ENCODE measurements at places on chromosomes 1 and 21. TPM values are rescaled to one million over a fixed set of nuclear protein-coding genes. Genes with fewer than 3 reads are reported as not detected.
A peak's percentile ranks its signal among the peaks of the same experiment; 100 is the strongest.

Gene TNFRSF8
- total RNA-seq = not detected

Gene RNF186
- not detected for total RNA-seq

Gene CD101
- 0.16 TPM for total RNA-seq

Gene CELA2B
- total RNA-seq = not detected

Gene OR2L2
- 0.16 TPM for total RNA-seq

DNA sequence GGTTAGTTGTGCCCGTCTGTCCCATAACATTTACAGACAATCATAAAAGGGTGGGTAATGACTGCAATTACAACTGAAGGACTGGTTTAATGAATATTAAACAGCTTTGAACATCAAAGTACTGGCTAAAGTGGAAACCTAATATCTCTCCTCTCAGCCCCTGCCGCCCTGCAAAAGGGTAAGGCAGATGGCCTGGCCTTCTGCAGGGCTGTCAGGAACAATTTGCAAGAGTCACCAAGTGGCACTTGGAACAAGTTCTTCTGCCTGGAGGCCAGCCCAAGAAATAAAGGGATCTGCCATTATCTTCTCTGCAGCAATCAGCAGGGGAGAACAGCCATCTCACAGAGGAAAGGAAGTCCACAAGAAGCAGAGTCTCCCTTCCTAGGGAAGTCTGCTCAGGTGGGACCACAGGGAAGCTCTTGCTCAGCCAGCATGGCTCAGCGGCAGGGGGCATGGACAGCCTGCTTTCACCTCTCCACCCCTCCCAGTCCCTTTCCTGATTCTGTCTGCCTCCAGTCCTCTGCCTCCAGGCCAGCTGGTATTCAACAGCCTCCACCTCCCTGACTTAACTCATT is 96.1 kb downstream of the TRABD2B start:
- DNase-seq = no peak

GRCh38 chr1:44282704-44283426 is 69.6 kb downstream of the DMAP1 start:
- no peak for DNase-seq

- no peak for DNase-seq
These were observed 11.6 kb downstream of the UMODL1 start for GRCh38 chr21:42082501-42083360.

DNA sequence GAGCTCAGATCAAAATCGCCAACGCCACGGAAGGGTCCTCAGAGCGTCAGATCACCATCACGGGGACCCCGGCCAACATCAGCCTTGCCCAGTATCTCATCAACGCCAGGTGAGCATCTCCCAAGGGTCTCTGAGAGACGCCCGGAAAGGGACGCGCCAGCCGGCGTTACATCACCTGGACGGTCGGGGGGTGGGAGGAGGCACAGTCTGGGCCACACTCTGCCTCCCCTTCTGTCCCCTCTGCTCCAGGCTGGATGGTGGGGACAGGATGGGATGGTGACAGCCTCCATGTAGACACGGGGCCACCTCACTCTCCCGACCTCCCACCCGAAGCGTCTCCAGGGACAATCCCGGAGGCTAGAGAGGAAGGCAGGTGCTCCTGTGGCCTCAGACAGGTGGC is 41.5 kb upstream of the COL6A1 start:
- peak; percentile 19 for DNase-seq

DNA sequence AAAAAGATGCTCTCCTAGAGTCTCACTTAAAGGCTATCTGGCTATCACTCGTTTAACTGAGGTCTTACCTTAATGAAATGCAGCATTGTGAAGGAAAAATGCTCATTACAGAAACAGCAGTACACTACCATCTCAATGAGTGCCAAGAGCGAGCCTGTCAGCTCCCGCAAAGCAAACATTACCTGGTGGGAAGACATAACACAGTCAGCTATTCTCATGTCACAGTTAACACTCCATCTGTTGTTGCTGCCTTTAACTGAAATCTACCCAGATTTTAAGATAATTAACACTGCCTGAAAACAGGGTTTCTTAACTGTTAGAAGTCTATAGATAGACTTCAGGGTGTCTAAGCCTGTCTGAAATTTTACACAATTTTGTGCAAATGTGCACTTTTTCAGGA is 39.1 kb downstream of the PCSK9 start:
- no peak for DNase-seq

DNA sequence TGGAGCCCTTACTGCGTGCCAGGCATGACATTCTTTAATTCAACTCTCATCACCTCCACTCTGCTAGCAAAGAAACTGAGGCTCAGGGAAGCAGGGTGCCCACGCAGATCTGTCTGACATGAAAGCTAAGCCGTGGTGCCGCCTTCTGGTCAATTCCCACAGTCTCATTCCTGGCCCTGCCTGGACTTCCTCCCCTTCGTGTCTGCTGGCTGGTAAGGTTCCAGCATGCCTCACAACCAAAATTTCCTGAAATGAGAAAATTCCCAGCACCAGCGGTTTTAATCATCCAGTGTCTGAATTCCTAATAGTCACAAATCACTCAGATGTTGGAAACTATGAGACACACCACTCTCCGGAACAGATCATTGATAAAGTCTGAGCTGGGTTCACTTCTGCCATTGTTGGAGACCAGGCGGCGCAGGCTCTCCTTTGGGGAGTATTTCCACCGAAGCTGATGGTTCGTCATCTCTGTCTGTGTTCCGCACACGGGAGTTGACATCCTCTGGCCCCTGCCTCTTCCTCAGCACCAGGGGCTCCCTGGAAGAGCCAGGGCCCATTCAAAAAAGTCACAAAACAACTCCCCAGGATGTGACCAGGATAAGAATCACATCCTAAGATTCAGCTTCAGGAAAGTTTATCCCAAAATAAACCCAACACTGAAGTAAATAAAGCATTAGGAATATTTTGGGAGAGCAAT is 167.7 kb downstream of the PLPP3 start:
- DNase-seq = no peak

- no peak for DNase-seq
These were observed 39.9 kb upstream of the AK4 start for GRCh38 chr1:65108025-65108642.

- peak; percentile 33 for DNase-seq
These were observed 9.2 kb upstream of the SNAPIN start for GRCh38 chr1:153649137-153649862.

- no peak for DNase-seq
These were observed 127.4 kb downstream of the ADSS2 start for GRCh38 chr1:244324176-244324883.

DNA sequence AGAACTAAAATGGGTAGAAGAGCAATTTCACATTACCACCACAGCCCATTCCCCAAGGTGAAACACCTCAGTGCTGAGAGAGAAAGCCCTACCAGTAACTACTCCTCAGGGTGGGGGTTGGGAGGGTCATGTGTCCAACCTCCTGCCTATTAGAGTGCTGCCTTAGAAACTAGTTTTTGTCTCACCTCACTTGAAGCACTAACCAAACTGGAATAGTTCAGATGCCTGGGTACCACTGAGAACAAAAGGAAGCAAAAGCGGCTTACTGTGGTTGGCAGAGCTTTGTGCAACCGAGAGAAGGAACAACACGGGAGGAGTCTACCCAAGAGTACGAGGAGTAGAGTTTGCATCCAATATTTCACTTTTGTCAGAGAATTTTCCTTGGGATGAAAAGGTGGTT is 1207.5 kb upstream of the ADGRL2 start:
- DNase-seq = no peak

GRCh38 chr1:153921803-153922075 is 1.0 kb downstream of the GATAD2B start:
- peak; percentile 14 for DNase-seq

GRCh38 chr1:28170001-28170596 is 6.4 kb downstream of the PTAFR start:
- peak; percentile 16 for DNase-seq

DNA sequence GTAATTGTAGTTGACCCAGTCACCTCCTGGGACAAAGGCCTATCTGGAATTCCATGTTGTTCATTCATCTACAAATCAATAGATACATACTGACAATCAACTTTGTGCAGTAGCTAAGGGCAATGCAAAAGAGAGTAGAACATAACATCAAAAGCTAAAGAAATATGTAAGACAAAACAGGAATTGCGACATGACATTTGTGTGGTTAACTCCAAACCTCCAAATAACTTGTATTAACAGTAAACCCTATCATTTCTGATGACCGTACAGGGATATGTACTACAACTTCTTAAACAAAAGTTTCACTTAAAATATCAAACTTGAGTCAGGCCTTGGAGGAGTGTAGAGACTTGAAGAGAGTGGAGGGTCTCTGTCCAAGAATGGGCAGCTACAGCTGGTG is 317.6 kb downstream of the SPATA17 start:
- DNase-seq = no peak

Data from Caco-2 (cell line).